ENCODE measurements at places on chromosomes 12 and 14.

DNA sequence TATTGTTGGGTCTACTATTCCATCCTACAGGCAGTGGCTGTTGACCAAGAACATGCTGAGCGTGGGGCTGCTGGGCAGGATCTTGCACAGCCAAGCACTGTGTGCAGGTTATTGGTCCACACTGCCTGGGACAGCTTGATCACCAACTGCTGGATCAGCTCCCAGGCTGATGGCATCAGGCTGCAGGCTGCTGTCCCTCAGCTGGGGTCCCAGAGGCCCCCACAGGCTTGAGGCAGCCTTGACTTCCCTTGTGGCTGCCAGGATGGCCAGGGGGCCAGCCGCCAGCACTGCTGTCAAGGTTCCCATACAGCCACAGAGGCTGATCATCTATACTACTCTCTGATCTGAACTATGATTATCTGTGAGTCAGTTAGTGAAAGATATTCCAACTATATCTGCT is 9.8 kb downstream of the OR2AP1 start:
- no peak for DNase-seq

DNA sequence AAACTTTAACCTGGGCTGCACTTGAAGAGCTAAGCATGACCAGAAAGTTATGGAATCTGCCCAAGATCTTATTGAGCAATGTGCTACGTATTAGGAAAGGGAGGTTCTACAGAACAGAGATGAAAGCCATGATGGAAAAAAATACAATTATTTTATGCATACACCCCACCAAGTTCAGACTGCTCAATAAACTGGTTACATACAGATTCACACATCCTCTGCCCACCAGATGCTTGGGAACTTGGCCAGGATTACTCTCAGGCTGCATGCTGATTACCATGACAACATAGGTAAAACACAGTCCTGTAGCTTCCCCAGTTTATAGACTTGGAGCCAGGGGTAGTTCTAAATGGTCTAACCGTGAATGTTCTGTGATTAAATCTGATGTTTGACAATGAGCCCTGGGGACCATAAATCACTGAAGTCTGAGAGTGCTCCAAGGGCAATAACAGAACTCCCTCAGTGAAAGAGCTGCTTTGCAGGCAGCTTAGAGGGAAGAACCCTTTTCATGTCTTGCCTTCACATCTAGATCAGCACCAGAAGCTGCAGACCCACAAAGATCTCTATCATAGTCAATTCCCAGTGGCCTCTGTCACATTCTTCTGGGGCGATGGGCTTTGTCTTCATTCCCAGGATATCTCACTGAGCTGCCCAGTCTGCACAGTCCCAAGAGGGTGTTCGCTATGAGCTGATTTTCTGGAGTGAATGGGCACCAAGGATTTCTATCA is 232.2 kb downstream of the EMP1 start:
- DNase-seq: no peak

DNA sequence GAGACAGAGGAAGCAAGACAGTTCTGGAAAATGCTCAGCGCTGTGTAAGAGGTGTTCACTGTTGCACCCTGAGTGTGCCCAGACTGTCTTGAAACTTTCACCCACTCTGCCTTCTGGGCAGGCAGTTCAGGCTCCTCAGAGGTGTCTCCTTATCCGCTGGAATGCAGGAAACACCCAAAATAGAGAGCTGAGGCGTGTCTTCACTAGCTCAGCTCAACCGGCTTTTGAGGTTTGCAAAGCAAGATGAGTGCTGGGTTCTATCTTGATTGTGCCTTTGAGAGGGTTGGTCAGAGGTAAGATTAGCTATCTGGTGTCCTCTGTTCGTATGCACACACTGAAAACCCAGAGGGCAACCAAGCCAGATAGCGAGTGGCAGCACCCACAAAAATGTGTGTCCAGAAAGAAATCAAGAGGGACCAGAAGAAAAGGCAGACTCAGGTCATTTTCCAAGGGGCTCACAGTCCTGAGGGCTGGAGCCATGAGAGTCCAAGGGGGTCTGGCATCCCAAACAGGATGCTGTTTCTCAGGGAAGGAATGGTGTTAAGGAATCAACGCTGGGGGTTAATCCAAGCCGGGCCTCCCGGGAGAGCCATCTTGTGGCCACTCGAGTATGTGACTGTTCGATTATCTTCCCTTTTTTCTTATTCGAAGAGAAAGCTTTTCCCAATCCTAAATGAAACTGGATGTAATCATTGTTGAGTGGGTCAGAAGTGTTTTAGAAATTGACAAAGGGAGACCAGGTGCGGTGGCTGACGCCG is 47.1 kb downstream of the TBX3 start:
- no peak for DNase-seq

GRCh38 chr12:28776220-28776619 is 372.9 kb upstream of the FAR2 start:
- no peak for DNase-seq

DNA sequence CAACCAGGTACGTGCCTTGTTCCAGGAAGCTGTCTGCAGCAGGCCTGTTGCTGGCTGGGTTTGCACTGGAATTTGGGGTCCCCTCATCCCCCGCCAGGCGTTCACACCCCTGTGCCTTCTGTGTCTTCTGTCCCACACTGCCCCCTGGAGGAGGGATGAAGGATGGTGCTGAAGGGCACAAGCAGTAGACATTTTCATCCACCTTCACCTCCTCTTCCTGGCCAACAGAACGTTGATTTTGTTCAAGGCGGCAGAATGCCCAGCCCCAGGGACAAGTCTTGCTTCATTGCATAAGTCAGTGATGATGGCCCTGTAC is 122.1 kb downstream of the CALM1 start:
- DNase-seq: peak; percentile 35

GRCh38 chr14:76829650-76830421 is 3.6 kb downstream of the LRRC74A start:
- DNase-seq: no peak

DNA sequence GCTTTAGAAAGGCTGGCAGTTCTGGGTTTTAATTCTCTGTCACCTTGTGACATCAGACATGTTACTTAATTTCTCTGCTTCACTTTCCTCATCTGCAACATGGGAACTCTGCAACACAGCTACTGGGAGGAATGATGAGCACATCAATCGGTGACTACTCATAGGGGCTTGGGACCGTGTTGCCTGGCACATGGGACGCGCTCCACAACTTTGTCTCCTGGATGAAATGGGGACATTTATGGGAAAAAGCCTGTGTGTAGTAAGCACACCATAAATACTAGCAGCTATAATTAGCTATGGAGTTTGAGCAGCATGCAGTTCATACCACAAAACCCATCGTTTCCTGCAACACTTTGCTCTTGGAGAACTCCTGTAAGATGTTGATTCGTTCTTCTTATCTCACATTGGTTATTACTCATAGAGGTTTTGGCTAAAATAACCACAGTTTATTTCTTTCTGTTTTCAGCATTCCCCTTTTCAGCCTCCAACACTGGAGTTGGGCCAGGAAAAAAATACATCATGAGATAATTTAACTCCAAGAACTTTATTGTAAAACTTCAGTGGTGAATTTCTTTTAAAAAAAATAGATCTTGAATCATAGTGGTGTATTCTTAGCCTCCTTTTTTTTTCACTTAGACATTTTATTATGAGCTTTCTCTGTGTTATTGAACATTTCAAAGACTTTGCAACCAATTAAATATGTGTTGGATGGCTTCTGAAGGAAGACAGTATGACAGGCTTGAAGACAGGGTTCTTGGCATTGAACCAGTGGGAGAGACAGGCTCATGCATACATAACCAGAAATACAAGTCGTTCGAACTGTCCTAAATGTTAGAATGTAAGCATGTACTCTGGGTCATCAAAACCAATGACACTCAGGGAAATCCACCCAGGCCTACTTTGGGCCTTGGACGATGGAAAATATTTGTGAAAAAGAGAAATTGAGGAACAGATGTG is 72.7 kb downstream of the RIN3 start:
- no peak for DNase-seq

DNA sequence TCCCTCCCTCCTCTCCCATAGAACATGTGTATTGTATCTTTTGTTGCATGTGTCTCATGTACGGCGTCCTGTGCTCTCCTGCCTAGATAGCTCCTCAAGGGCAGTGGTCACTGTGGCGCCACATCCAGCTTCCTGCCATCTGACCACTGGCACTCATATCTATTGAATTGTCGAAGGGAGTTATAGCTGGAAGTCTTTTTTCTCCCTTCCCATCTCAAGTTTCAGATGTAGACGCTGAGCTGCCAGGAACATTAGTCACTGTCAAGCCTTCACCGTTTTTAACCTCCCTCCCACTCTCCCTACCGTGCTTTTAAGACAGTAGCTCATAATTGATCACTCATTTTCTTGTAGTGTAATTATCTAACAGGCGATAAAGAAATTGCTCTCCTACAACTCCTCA is 33.0 kb downstream of the MTHFD1 start:
- DNase-seq: no peak

- no peak for DNase-seq
Observed at GRCh38 chr14:69355607-69356281, 42.4 kb downstream of the ERH start.

- DNase-seq: no peak
Observed at GRCh38 chr14:91729756-91730155, 2.1 kb downstream of the CATSPERB start.

DNA sequence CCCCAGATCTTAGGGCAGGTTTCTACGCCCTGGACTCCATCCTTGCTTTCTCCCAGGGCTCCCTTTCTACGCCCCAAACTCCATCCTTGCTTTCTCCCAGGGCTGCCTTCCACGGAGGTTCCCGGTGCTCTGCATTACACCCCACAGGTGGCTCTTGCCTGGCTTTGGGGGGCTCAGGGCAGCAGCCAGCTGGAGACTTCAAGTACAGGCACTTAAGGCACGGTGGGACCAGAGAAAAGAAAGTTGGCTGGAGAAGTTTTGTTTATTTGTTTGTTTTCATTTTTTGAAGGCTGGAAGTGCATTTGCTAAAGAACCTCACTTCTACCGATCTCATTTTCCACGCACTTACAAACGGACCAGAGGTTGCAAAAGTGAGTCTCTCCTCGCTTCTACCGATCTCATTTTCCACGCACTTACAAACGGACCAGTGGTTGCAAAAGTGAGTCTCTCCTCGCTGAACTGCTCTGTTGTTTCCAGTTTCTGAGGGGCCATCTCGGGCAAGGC is 103.8 kb upstream of the MED13L start:
- no peak for DNase-seq

- DNase-seq: no peak
Observed at GRCh38 chr14:104230119-104230815, 91.9 kb downstream of the KIF26A start.

GRCh38 chr12:109736552-109737108 is 23.0 kb downstream of the FAM222A start:
- no peak for DNase-seq

DNA sequence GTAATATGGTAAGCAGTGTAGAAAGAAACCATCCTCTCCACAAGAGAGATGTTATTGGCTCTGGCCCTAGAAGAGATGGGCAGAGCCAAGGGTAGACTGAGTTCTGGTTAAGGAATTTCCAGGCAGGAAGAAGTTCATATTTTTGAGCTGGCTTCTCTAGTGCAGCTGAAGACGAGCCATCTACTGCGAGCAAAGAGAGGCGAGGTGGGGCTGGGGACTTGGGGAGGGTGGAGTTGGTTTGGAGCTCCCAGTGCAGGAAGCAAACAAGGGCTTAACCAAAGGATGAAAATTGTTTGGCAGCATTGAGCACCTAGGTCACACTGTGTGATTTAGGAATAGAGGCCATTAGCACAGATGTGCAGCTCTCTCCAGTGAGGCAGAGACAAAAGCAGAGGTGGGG is 239.6 kb downstream of the ZFP36L1 start:
- no peak for DNase-seq

- no peak for DNase-seq
Observed at GRCh38 chr12:78864403-78864869, at the start of gene SYT1. Gene SYT1, plus strand, starts transcription at chr12:78864774.

- DNase-seq: no peak
Observed at GRCh38 chr12:96587691-96588090, 98.3 kb downstream of the CFAP54 start.

GRCh38 chr12:122064780-122065588 is 13.6 kb upstream of the MLXIP start:
- no peak for DNase-seq

- DNase-seq: no peak
Observed at GRCh38 chr14:24954037-24954699, 95.8 kb downstream of the STXBP6 start.

DNA sequence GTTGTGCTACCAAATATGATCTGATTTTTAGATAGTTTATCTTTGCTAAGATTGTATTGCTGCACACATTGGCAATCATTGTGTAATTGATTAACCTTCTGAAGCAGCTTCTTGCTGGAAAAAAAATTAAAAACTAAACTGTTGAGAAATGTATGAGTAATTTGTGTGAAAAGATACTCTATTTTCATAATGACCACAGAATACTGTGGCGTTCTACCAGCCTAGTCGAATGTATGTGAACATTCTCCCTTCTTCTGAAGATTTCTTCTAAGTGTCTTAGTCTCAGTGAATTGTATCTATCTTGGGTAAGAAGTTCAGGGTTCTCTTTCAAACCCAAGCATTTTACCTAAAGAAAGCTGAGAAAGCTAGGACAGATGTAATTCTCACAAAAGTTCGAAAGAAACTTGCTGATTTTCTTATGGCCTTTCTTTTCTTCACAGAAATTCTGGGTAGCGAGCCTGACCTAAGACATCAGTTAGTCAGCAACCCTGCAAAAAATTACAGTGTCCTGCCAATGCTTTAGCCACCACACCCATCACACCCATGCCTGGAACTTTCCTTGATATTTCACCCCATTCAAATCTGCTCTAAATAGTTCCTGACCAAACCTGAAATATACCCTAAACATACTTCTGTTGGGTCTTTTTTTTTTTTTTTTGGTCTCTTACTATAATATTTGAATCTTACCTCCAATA is 27.1 kb upstream of the C12orf71 start:
- DNase-seq: no peak

GRCh38 chr14:63672417-63673180 is 30.9 kb upstream of the WDR89 start:
- no peak for DNase-seq

DNA sequence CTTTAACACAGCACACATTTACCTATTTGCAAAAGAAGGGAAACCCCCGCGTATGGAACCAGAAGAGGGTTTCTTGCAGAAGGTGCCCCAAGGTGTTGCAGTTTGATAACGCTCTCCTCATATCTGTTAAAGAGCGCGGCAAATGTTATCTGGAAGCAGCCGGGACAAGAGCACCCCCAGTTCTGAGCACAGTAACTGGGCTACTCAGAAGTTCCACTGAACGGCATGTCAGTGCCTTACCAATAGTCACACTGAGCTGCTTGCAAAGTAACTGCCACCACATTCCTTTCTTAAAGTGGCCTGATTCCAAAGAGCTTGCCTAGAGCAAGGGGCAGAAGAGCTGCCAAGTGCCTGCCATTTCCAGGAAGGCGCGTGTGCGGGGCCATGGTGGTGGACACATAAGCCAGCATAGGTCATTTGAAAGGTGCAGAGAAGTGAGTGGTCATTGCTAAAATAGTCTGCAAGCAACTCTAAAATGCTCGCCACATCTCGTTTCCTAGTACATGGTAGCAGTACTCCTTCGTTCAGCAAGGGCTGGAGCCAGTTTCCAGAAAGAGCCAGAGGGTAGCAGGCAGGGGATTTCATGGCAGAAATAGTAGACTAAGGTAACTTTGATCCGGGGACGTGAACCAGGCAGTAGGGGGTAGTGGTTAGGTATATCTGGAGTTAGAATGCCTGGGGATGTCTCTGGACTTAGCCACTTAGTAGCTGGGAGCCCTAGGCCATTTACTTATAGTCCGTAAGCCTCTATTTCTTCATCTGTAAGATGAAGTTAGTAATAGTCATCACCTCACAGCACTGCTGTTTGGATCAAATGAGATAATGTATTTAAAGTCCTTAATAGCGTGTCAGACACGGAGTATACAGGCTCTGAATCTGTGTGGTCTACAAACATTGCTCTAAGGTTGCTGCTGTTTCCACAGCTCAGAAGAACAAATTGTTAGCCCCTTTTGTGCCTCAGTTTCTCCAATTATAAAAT is 37.6 kb downstream of the SPTB start:
- no peak for DNase-seq

GRCh38 chr14:78484028-78484427 is 313.9 kb downstream of the NRXN3 start:
- no peak for DNase-seq

Measured in activated CD4-positive, alpha-beta T cell treated with anti-CD3 and anti-CD28 coated beads, Interleukin-2, amount 50 U/mL, for 4 hours (primary cell).